ENCODE measurements at places on chromosomes 1 and 21.

DNA sequence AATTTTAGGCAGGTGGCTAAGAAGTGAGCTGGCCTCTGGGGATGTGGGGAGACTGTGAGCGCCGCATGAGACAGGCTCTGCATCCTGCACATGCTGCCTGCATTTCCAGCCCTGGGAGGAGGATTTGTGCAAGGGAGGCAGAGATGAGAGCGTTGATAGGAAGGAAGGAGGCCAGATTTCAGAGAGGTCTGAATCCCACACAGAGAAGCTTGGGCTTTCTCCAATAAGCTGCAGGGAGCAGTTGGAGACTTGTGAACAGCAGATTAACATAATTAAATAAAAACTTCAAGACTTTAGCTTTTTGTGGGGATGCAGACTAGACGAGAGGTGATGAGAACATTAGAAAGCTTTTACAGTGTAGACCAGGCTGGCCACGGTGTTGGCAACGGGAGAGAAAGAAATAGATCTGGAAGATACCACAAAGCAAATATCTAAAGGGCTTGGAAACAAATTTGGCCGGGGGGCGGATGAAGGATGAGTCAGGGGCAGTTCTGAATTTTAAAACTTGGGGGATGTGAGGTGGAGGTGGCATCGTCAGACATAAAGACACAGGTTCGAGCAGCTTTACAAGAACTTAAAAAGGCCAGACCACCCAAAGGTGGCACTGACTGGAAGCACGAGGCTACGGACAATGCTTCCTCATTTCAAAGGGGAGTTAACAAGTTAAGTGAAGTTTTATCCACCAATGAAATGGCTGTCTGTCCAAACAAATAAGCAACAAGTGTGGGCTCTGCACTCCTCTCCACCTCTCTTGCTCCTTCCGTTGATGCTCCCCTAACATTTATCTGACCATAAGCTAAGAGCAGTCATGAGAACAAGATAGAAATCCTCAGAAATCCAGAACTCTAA lies 57.0 kb downstream of the HIVEP3 start:
- no peak for DNase-seq

DNA sequence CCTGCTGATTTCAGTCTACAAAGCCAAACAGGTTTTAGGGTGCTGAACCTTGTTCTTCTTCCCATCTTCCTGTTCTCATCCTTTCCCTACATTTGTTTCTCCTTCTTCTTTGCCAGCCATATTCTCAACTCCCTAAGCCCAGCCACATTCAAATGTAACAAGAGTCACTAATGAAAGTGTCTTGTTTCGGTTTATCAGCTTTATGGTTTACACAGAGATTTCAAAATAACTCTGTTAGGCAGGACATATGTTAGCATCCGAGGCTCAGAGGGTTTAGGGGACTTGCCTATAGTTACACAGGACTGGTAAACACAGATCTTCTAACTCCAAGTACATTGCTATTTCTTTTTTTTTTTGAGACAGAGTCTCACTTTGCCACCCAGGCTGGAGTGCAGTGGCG lies 61.3 kb downstream of the NDUFS5 start:
- no peak for DNase-seq

DNA sequence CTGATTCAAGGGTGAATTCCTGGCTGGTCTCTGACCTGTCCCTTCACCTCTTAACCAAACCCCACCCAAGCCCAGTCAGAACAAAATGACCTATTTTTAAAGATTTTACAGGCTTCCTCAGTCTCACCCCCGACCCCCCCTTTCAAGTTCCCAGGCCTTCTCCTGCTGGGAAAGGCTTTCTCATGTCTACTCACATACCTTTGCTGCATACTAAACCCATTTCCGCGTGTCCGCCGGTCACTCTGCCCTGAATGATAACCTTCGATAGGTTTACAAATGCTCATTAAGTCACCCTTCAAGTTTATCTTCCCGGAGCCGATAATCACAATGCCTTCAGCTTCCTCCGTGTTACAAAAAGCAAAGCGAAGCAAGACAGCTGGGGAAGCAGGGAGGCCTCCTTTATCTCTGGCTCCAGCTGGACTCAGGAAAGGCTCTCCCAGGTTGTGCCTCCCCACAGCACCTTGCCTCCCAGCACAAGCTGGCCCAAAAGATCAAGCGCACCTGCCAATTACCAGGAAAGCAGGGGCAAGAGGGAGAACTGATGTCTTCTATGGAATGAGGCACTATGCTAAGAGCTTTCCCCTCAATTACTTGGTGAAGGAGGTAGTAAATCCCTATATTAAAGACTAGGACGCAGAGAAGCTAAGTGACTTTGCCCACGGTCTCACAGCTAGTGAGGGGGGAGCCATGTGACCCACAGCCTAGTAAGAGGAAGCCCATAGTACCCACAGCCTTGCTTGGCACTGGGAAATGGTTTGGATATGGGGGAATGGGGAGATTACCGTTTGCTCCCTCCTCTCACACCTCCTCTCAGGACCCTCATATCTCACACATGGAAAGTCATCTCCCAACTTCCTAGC lies 15.9 kb downstream of the SMIM12 start:
- no peak for DNase-seq

- no peak for DNase-seq
Measured at GRCh38 chr1:231410036-231410612, 12.0 kb downstream of the EGLN1 start.

- DNase-seq: no peak
Measured at GRCh38 chr1:119375366-119375765, 6.8 kb downstream of the HAO2 start.

- no peak for DNase-seq
Measured at GRCh38 chr21:36813052-36813451, 114.1 kb downstream of the SIM2 start.

GRCh38 chr21:15278279-15278678 lies 213.5 kb upstream of the NRIP1 start:
- no peak for DNase-seq

All from effector memory CD4-positive, alpha-beta T cell (primary cell).